Activated CD4-positive, alpha-beta memory T cell treated with anti-CD3 and anti-CD28 coated beads for 36 hours (primary cell): ENCODE measurements at places on chromosomes 3 and 15. TPM values are rescaled to one million over a fixed set of nuclear protein-coding genes. Genes with fewer than 3 reads are reported as not detected.

GRCh38 chr15:60795471-60795870 is 316.5 kb upstream of the ICE2 start:
- no peaks in the 10 kb centered on the region for H3K27me3 ChIP-seq
- peak overlapping the region; percentile 27 for H3K4me3 ChIP-seq
- H3K27ac ChIP-seq: peak overlapping the region; percentile 89
- peak; percentile 50 for DNase-seq
- peaks cover 37% of the 10 kb centered on the region for H3K36me3 ChIP-seq

GRCh38 chr15:77335298-77335697 is 84.6 kb downstream of the PEAK1 start:
- H3K36me3 ChIP-seq: no peaks in the 10 kb centered on the region
- no peaks in the 10 kb centered on the region for H3K4me1 ChIP-seq
- no peak overlapping the region for H3K27ac ChIP-seq
- H3K27me3 ChIP-seq: peaks cover 1% of the 10 kb centered on the region
- H3K4me3 ChIP-seq: no peak overlapping the region

GRCh38 chr15:25860885-25861866 is 2.0 kb downstream of the ATP10A start:
- DNase-seq: peak; percentile 49
- H3K4me3 ChIP-seq: peak overlapping the region; percentile 90
- H3K36me3 ChIP-seq: peaks cover 24% of the 10 kb centered on the region
- H3K27ac ChIP-seq: peak overlapping the region; percentile 86

- H3K4me3 ChIP-seq: no peak overlapping the region
- no peaks in the 10 kb centered on the region for H3K27me3 ChIP-seq
- H3K4me1 ChIP-seq: no peaks in the 10 kb centered on the region
- no peak overlapping the region for H3K27ac ChIP-seq
- peaks cover 1% of the 10 kb centered on the region for H3K36me3 ChIP-seq
Measured at GRCh38 chr3:74402821-74403220, 211.6 kb downstream of the CNTN3 start.

DNA sequence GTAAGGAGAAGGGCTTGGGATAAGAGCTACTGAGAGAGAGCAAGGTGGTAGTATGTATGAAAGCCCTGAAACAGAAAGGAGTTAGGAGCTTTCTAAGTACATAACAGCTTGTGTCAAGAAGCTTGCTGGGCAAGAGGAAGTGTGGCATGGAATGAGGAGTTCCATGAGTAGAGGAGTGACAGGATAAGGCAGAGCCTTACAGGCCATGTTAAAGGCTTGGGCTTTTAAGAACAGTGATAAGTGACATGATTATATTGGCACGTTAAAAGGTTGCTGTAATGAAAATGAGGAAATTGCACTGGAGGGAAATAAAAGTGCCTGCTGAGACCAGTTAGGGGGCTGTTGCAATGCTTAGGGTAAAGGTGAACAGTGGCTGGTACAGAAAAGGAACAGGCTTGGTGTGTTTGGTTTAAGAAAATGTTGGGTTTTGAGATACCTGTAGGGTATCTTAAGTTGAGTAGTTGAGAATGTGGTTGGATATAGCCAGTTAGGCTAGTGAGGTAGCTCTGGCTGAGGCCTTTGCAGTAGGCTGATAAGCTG is 49.0 kb downstream of the MEF2A start:
- H3K4me3 ChIP-seq: no peak overlapping the region
- DNase-seq: no peak
- H3K4me1 ChIP-seq: peaks cover 45% of the 10 kb centered on the region
- H3K36me3 ChIP-seq: no peaks in the 10 kb centered on the region
- no peak overlapping the region for H3K27ac ChIP-seq

DNA sequence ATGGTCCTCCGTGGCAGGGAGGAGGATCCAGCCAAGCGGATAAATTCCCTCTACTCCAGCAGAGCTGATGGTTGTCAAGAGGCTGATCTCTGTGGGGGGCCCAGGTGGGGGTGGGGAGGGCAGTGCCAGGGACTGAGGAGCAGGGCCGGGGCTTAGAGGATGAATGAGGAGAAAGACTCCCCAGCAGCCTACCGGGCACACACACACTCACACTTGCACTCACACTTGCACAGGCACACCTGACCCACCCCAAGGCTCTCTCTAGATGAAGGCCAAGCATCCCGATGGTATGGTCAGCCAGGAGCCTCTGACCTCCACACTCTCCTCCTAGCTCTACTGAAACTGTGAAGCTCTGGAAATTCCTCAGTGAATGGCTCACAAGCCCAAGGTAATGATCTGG is 131.3 kb upstream of the PRR20G start:
- no peaks in the 10 kb centered on the region for H3K4me1 ChIP-seq
- peaks cover 30% of the 10 kb centered on the region for H3K27me3 ChIP-seq
- DNase-seq: no peak
- no peak overlapping the region for H3K4me3 ChIP-seq

The FBXL2 gene
- not detected for total RNA-seq

The FBXW12 gene
- total RNA-seq: not detected

The KNG1 gene
- not detected for total RNA-seq

The PDIA5 gene
- total RNA-seq: 21.7 TPM

The WNT7A gene
- total RNA-seq: 0.33 TPM
